ENCODE measurements at places on chromosomes 11 and 22.

DNA sequence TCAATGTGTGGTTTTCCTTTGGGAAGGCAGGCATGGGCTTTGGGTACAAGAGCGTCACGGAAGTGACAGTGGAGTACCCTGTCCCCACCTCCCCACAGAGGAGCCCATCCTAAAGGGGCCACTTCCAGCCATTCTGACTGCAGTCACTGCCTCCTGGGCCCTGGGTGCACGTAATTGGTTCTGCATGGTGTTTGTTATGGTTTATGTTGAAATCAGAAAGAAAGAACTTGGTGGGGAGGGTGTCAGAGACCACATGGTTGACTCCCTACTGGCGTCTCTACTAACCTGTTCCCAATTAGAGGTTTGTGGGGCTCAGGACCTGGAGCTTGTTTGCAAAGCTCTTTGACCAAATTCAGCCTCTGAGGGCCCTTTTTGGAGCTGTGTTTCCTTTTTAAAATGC lies 40.8 kb downstream of the RIBC2 start:
- no peak for DNase-seq

DNA sequence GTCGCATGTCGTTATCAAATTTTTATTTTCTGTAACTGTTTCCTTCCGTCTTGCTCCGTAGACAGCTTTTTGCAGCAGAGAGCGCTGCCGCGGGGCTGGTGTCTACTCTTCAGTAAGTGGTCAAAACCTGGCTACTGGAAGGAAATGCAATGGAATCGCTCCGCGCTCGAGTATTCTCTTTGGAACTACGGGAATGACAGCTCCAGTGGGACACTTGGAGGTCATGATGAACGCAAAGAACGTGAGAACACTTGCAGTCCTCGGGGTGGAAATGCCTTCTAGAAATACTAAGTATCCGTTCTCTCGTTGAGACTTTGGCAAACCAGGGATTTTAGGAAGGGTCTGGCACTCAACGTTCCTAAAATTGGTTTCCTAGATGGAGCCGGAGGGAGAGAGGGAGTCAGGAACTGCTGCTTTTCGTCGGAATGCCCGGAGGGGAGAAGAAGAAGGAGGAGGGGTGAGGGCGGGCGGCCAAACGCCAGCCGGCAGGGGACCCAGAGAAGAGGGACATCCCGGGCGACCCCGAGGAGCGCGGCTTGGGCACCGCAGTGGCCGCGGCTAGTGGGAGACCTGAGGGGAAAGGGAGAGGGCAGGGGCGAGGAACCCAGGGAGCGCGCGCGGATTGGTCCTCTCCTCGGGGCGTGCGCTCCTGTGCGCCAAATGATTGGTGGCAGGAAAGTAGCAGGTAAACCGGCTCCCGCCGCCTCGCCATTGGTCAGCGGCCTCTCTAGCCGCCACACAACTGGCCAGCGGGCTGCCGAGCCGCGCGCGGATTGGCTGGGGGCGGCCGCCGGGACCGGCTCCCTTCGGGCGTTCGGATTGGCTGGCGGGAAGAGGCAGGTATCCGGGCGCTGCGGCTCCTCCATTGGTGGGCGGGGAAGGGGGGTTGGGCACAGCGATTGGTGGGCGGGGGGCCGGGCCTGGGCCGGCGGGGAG lies 490 bp upstream of the BMAL1 start:
- peak; percentile 95 for DNase-seq

- DNase-seq: no peak
Observed at GRCh38 chr11:85922367-85922766, 67.2 kb downstream of the CCDC83 start.

- no peak for DNase-seq
Observed at GRCh38 chr22:48205790-48206189, 1443.3 kb downstream of the TBC1D22A start.

GRCh38 chr11:110778343-110778742 lies 66.1 kb upstream of the ARHGAP20 start:
- DNase-seq: no peak

GRCh38 chr11:117589063-117589462 lies 208.0 kb downstream of the DSCAML1 start:
- no peak for DNase-seq

DNA sequence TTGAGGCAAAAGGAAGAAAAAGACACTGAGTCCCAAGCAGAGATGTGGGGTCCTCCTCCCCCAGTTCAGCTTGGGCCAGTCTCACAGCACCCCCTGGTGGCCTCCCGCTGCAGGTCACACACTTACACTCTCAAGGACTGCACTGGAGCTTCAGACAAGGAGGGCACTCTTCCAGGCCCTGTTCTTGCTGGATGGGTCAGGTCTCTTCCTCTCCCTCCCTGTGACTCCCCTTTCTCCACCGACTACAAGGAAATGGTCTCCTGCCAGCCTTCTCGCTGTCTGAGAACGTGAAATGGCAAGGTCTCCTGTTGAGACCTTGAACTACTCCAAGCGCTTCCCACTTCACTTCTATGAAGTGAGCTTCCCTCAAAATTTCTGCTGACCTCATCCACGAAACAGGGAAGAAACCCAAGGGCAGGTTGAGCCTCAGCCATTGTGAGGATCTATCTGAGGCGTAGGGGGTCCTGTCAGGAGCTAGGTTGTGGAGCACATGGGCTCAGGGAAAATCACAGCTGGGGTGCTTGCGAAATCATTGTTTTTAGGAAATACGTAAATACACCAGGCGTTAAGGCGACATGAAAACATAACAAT lies 11.2 kb upstream of the IGLL1 start:
- DNase-seq: peak; percentile 10

DNA sequence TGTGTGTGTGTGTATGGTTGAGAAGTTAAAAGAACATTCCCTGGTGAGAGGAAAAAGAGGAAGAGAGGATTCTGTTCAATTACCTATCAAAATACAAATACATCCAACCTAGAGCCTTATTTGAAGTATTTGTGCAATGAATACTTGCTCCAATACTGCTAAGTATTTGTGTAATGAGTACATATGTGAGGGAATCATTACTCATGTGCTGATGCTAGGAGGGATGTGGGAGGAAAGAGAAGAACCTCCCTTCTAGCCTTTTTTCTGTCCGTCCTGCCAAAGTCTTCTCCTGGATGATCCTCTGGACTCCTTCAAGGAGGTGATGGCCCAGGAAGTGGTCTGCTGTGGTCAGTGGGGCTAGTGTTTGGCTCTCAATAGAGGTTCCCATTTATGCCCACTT lies 36.0 kb upstream of the ACCSL start:
- no peak for DNase-seq

DNA sequence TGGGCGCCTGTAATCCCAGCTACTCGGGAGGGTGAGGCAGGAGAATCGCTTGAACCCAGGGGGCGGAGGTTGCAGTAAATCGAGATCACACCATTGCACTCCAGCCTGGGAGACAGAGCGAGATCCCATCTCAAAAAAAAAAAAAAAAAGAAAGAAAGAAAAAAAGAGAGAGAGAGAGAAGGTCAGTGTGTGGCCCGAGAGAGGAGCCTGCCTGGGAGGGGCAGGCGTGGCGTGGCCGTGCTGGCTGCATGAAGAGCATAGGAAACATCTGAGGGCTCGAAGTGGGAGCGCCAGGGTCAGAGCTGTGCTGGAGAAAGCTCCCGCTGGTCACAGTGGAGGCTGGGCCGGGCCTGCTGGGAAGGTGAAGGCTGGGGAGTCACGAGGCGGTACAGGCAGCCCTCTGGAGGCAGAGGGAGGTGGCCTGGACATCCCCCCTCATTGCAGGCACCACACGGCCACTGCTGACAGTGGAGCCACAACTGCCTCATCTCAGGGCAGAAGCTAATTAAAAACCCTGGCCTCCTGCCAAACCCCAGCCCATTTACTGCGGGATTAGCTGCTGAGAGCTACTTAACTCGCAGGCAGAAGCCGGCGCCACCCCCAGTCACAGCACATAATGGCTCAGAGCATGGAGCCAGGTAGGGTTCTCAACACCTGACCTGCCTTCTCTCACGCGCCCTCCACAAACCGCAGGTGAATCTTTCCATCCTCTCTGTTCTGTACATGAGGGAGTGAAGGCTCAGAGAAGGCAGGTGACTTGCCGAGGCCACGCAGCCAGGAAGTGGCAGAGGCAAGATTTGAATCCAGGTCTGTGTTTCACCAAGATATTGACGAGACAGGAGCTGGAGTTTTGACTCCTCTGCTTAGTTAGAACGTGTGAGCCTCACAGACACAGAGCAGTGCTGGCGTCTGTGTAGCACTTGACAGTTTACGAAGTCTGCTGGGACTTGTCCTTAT lies 32.6 kb downstream of the NFAM1 start:
- DNase-seq: no peak

DNA sequence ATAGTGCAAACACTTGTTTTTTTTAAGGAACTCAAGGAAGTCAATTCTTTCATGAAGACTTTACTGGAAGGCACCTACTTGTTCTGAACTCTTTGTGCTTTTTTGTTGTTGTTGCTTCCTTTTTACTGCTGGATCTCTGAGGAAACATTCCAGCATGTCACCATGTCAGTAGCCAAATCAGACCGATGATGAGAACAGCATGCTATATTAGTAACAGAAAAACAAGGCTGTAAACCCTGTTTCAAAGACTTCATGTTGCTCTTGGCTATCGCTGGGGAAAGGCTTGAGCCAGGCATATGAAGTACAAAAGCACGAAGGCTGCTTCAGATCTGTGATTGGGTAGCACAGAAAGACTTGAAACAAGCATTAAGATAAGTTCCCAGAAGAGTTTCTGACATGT lies 125.6 kb upstream of the SLC5A12 start:
- DNase-seq: peak; percentile 71

Measured in muscle of back (tissue), 13 donors.